Suprapubic skin (tissue), 4 donors: ENCODE measurements at places on chromosomes 2 and 18. TPM values are rescaled to one million over a fixed set of nuclear protein-coding genes. Genes with fewer than 3 reads are reported as not detected.

ASPRV1 gene
- total RNA-seq: 389 TPM

RAB6C gene
- total RNA-seq: 0.40 TPM

RAX gene
- not detected for total RNA-seq

FEV gene
- total RNA-seq: not detected

UGT1A8 gene
- total RNA-seq: not detected

OTOS gene
- total RNA-seq: not detected

EMILIN1 gene
- total RNA-seq: 3.0 TPM

PLA2R1 gene
- 49.5 TPM for total RNA-seq

LONRF2 gene
- 1.9 TPM for total RNA-seq

LAPTM4A gene
- total RNA-seq: 159 TPM

NRP2 gene
- 8.9 TPM for total RNA-seq

C2orf78 gene
- total RNA-seq: not detected

SLC16A14 gene
- total RNA-seq: 13.0 TPM

DSG1 gene
- total RNA-seq: 693 TPM

RBM43 gene
- total RNA-seq: 3.5 TPM

UPP2 gene
- total RNA-seq: not detected

PLGLB1 gene
- total RNA-seq: 1.6 TPM

PAX8 gene
- total RNA-seq: 2.3 TPM

TRPM8 gene
- total RNA-seq: not detected

SERPINE2 gene
- 16.5 TPM for total RNA-seq

BIN1 gene
- 8.8 TPM for total RNA-seq

DHX57 gene
- total RNA-seq: 12.0 TPM

SETBP1 gene
- total RNA-seq: 25.6 TPM

INHA gene
- total RNA-seq: 0.34 TPM

CD8B2 gene
- not detected for total RNA-seq

TGFA gene
- total RNA-seq: 62.4 TPM

ANKAR gene
- 7.3 TPM for total RNA-seq

TRAPPC12 gene
- 103 TPM for total RNA-seq

CRYGD gene
- not detected for total RNA-seq

IL36G gene
- total RNA-seq: 28.8 TPM

LINC00305 gene
- total RNA-seq: not detected

UGT1A4 gene
- total RNA-seq: 2.6 TPM

LCT gene
- not detected for total RNA-seq

ALLC gene
- total RNA-seq: not detected

SNED1 gene
- total RNA-seq: 5.6 TPM

TMEM247 gene
- not detected for total RNA-seq

ZNF385B gene
- 1.7 TPM for total RNA-seq

SCN9A gene
- total RNA-seq: 6.5 TPM

MEIS1 gene
- 21.1 TPM for total RNA-seq

FIGN gene
- 1.6 TPM for total RNA-seq

CNTNAP5 gene
- not detected for total RNA-seq

HAT1 gene
- 23.6 TPM for total RNA-seq

UGGT1 gene
- total RNA-seq: 34.6 TPM

TM4SF20 gene
- 0.42 TPM for total RNA-seq

DTNA gene
- 5.5 TPM for total RNA-seq

GDF7 gene
- total RNA-seq: 1.9 TPM

UGT1A3 gene
- not detected for total RNA-seq

CDH2 gene
- total RNA-seq: 1.7 TPM

XDH gene
- 1.2 TPM for total RNA-seq
